ENCODE measurements at places on chromosomes 13 and 19. TPM values are rescaled to one million over a fixed set of nuclear protein-coding genes. Genes with fewer than 3 reads are reported as not detected.

The ZNF524 gene
- total RNA-seq = 13.2 TPM

GRCh38 chr13:53004573-53004972 lies 24.0 kb upstream of the OLFM4 start:
- H3K27ac ChIP-seq = no peak overlapping the region
- H3K27me3 ChIP-seq = no peaks in the 10 kb centered on the region
- no peaks in the 10 kb centered on the region for H3K4me1 ChIP-seq
- no peaks in the 10 kb centered on the region for H3K36me3 ChIP-seq

- DNase-seq = no peak
- H3K36me3 ChIP-seq = no peaks in the 10 kb centered on the region
- H3K4me3 ChIP-seq = no peak overlapping the region
- H3K4me1 ChIP-seq = no peaks in the 10 kb centered on the region
Measured at GRCh38 chr19:29321116-29321515, 108.2 kb upstream of the UQCRFS1 start.

The CYP2B6 gene
- not detected for total RNA-seq

The SERP2 gene
- 0.77 TPM for total RNA-seq

DNA sequence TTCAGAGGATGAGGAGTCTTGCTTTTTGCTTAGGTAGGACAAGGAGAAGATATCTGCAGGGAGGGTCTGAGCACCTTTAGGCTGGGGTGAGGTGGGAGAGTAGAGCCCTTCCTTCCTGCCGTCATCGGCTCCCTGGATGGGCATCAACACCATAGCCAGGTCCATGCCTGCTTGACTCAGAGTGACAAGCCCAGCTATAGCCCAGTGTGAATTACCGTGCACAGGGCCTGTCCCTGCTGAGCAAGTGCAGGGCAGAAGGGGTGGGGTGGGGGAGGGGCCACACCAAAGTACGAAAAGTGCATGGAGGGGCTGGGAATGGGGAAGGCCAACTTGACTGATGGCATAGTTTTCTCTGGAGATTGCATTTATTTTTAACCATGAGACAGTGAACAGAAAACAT lies 30.3 kb upstream of the RNF113B start:
- no peak for DNase-seq
- H3K36me3 ChIP-seq = no peaks in the 10 kb centered on the region
- H3K4me1 ChIP-seq = no peaks in the 10 kb centered on the region
- peak overlapping the region; percentile 77 for H3K27ac ChIP-seq
- no peak overlapping the region for H3K4me3 ChIP-seq

The UBL3 gene
- 58.5 TPM for total RNA-seq

- no peak for DNase-seq
- no peak overlapping the region for H3K4me3 ChIP-seq
- no peak overlapping the region for H3K27ac ChIP-seq
- H3K27me3 ChIP-seq = no peaks in the 10 kb centered on the region
Measured at GRCh38 chr13:76091076-76091475, 454.9 kb downstream of the LMO7 start.

- H3K4me1 ChIP-seq = no peaks in the 10 kb centered on the region
- no peaks in the 10 kb centered on the region for H3K36me3 ChIP-seq
- no peak overlapping the region for H3K4me3 ChIP-seq
- DNase-seq = no peak
- no peaks in the 10 kb centered on the region for H3K27me3 ChIP-seq
- no peak overlapping the region for H3K27ac ChIP-seq
Measured at GRCh38 chr13:91052876-91053275, 294.6 kb upstream of the MIR17HG start.

DNA sequence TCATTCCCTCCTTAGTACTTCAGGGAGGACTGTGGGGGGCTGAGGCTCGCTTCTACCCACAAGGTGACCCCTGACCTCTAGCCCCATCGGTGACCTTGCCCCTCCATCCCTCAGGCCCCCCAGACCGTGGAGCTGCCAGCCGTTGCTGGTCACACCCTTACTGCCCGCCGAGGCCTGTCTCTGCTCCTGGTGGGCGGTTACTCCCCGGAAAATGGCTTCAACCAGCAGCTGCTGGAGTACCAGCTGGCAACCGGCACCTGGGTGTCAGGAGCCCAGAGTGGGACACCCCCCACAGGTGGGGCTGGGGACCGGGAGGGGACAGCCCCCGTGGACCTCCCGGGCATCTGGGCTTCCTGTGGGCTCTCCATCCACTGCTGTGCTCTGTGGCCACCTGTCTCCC lies 31.9 kb downstream of the MEGF8 start:
- no peak for DNase-seq
- no peaks in the 10 kb centered on the region for H3K36me3 ChIP-seq
- no peak overlapping the region for H3K4me3 ChIP-seq
- H3K27me3 ChIP-seq = no peaks in the 10 kb centered on the region
- H3K4me1 ChIP-seq = no peaks in the 10 kb centered on the region
- H3K27ac ChIP-seq = no peak overlapping the region

DNA sequence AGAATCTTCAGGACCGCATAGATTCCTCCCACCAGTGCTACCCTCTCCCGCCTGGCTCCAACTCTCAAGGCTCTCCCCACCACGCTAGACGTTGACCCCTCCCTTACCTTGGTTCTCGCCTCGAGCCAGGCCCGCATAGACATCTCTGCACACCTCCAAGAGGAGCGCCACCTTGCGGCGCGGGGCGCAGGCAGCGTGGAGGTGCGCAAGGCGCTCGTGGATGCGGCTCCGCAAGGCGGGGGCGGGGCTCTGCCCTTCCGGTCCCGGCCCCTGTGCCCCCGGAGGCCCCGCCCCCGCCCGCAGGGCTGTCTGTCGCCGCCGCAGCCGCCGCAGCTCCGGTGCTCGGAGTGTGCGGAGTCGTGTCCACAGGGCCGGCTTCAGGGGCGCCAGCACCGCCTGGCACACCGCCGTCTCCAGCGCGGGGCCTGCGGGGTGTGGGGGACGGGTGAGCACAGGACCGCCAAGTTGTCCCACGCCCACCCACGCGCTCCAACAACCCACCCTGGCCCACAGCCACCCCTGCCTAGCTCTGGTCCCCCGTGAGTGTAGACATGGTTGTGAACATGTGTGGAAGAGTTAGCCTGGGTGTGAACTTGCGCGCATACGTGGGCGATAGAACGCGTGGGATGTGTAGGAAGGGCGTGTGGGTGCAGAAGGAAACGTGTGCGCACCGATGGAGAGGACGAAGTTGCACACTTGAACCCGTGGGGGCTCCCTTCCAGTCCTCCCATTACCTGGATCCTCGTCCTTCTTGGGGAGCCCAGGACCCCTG lies 8.1 kb downstream of the RINL start:
- peak overlapping the region; percentile 43 for H3K4me3 ChIP-seq
- no peaks in the 10 kb centered on the region for H3K36me3 ChIP-seq
- peak overlapping the region; percentile 6 for H3K27ac ChIP-seq
- peak; percentile 82 for DNase-seq
- peaks cover 4% of the 10 kb centered on the region for H3K4me1 ChIP-seq

DNA sequence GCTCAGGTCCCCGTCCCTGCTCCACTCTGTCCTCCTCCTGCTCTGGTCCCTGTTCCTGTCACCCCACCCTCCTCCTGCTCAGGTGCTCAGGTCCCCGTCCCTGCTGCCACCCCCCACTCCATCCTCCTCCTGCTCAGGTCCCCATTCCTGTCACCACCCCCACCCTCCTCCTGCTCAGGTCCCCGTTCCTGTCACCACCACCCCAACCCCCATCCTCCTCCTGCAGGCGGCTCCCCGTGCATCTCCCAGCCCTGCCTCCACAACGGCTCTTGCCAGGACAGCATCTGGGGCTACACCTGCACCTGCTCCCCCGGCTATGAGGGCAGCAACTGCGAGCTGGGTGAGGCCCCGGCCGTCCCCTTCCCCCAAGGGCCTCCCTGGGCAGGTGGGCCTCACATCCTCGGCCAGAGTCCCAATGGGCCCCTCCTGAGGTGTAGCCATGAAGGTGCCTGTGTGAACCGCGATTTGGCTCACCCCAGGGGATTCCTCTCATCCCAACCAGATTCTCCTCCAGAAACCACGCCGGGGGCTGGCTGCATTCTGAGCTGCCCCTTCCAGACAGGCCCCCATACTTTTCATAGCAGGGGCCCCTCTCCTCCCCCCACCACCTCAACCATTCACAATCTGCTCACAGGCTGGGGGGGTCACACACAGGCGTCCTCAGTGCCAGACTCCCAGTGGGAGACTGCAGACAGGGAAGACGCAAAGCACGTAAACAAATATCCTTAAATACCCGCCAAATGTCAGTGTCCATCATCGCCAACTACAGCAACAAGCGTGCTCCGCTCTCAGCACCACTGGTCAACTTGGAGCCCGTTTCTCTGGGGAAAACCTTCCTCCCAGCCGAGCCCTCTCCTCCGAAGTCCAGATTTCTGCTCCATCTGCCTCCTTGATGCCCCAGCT lies 4.6 kb downstream of the PROZ start:
- no peak overlapping the region for H3K4me3 ChIP-seq
- H3K27me3 ChIP-seq = no peaks in the 10 kb centered on the region
- no peaks in the 10 kb centered on the region for H3K4me1 ChIP-seq

The CHAF1A gene
- total RNA-seq = 9.5 TPM

DNA sequence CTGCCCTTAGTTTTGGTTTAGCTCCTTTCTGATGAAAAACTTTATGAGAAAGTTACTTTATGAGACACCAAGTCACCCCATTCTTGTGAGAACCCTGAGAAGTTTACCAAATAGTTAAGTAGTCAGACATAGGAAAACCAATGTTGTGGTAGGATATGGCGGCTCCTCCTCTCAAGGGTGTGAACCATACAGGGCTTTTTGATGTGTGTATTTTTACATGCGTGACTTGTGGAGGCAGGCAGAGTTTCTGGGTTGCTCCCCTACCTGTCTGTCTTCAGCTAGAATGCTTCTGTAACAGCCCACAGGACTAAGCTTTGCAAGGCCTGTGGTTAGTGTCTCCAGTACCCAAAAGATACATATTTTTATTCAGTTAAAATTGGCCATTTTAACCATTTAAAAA lies 18.3 kb downstream of the UBAC2 start:
- no peak for DNase-seq
- no peaks in the 10 kb centered on the region for H3K27me3 ChIP-seq
- H3K36me3 ChIP-seq = no peaks in the 10 kb centered on the region

DNA sequence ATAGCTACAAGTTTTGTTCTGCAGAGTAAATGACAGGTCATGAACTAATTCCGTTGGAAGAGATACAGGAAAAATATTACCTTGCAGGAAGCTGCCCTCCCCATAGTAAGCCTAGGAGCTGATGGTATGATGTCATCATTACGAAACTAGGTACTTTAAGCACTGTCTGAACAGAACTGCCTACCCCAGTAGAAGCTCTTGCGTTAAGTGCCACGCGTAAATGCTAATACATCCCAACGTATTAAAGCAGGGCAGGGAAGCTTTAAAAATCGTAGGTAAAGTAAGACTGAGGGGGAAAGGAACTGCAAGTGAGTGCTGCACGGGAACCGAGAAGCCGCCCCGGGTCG lies 572 bp downstream of the UGGT2 start:
- no peaks in the 10 kb centered on the region for H3K36me3 ChIP-seq
- DNase-seq = no peak
- H3K27ac ChIP-seq = peak overlapping the region; percentile 87
- H3K4me1 ChIP-seq = no peaks in the 10 kb centered on the region

The CATSPERD gene
- not detected for total RNA-seq

The TUBB4A gene
- 2.3 TPM for total RNA-seq

The SSC5D gene
- 49.5 TPM for total RNA-seq

The RRAS gene
- total RNA-seq = 17.1 TPM

GRCh38 chr19:14318873-14319272 lies 62.4 kb upstream of the ADGRE5 start:
- no peaks in the 10 kb centered on the region for H3K36me3 ChIP-seq
- H3K27me3 ChIP-seq = no peaks in the 10 kb centered on the region
- H3K4me1 ChIP-seq = no peaks in the 10 kb centered on the region
- DNase-seq = no peak

The CCL25 gene
- total RNA-seq = not detected

The ELAVL3 gene
- total RNA-seq = not detected

DNA sequence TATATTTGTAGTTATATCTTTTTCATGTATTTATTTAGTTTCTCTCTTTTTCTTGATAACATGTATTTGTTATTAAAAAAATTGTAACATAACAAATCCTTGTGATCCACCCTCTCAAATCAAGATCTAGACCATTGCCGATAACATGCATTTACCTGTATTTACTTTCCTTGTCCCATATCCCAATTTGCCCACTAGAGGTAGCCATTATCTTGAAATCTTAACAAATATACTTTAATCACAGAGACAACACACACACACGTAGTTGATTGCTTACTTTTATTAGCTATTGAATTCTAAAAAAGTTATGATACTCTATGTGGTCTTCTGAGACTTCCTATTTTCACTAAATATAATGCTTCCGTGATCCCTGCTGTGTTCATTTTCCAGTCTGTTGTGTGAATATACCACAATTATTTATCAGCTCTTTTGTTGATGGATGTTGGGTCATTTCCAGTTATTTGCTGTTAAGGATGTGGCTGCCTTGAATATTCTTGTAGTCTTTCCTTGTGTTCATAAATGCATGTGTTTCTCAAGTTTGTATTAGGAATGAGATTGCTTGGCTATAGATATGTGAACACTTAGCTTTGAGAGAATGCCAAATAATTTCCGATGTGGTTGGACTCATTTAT lies 31.3 kb upstream of the ZMYM2 start:
- no peaks in the 10 kb centered on the region for H3K27me3 ChIP-seq
- no peaks in the 10 kb centered on the region for H3K4me1 ChIP-seq
- H3K27ac ChIP-seq = no peak overlapping the region
- no peaks in the 10 kb centered on the region for H3K36me3 ChIP-seq

The BICRA gene
- total RNA-seq = 26.9 TPM

- peak; percentile 53 for DNase-seq
- H3K4me1 ChIP-seq = no peaks in the 10 kb centered on the region
- H3K27me3 ChIP-seq = no peaks in the 10 kb centered on the region
Measured at GRCh38 chr13:43879755-43880181, at the start of gene LACC1. TSS of gene LACC1 (plus strand) at chr13:43879904. CDS start at chr13:43880986, 1,082 bp downstream.

GRCh38 chr19:4373601-4374497 lies 26.5 kb downstream of the SH3GL1 start:
- H3K4me3 ChIP-seq = no peak overlapping the region
- DNase-seq = no peak
- no peaks in the 10 kb centered on the region for H3K36me3 ChIP-seq
- H3K27me3 ChIP-seq = no peaks in the 10 kb centered on the region
- peaks cover 45% of the 10 kb centered on the region for H3K4me1 ChIP-seq

DNA sequence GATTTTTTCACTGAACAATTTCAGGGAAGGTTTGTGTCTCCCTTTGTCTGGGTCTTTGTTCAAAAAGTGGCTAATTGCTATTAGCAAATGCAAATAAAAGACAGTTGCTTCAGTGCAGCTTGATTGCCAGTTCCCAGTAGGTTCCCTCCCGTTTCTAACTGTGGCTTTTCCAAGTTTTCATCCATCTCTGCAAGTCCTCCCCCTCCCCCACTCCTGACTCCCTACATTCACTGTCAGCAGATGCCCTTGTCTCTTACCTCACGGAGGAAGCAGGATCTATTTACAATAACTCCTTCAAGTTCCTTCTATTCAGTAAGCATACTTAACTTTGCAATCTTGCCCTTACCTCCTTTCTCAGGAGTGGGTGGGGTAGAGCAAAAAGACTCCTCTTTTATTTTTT lies 55.4 kb upstream of the SCEL start:
- no peak for DNase-seq
- H3K4me3 ChIP-seq = no peak overlapping the region
- no peaks in the 10 kb centered on the region for H3K27me3 ChIP-seq
- no peaks in the 10 kb centered on the region for H3K36me3 ChIP-seq
- no peak overlapping the region for H3K27ac ChIP-seq

The GPR4 gene
- 5.6 TPM for total RNA-seq

GRCh38 chr19:35267353-35267817 lies 1.4 kb upstream of the USF2 start:
- peak overlapping the region; percentile 83 for H3K4me3 ChIP-seq
- no peaks in the 10 kb centered on the region for H3K36me3 ChIP-seq
- H3K27me3 ChIP-seq = no peaks in the 10 kb centered on the region
- H3K4me1 ChIP-seq = peaks cover 4% of the 10 kb centered on the region
- DNase-seq = peak; percentile 64
- peak overlapping the region; percentile 99 for H3K27ac ChIP-seq

All from uterus (tissue), 4 donors.